Iris pigment epithelial cell (primary cell): ENCODE measurements at places on chromosomes 13 and 19.

DNA sequence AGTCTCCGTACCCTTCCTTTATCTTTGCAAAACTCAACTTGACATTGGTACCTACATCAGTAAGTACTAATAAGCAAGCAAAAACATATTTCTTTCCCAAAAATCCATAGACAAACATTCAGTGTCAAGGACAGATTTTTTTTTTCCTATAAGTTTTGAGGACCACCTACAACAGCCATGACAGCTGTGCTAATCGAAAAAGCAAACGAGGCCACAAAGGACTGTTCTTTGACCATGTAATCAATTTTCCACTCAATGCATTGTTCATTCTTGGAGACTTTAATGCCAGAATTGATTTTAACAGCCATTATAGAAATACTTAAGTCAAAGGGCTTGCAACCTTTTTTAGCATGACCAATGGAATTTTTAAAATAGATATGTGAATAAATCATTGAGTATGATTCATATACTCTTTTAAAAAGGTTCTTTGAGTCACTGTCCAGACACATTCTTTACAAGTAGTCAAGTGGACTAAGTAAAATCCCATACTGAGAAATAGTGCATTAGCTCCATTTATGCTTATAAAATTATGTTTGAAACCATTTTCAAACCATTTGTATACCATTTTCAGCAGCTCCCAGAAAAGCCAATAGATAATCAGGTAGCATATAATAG, 323.9 kb downstream of the MZT1 start:
- DNase-seq, result peak; percentile 36

GRCh38 chr19:37114001-37114400, 35.8 kb downstream of the ZNF420 start:
- DNase-seq, result no peak

- no peak for DNase-seq
Observed at GRCh38 chr19:4991538-4991937, 22.6 kb downstream of the KDM4B start.

DNA sequence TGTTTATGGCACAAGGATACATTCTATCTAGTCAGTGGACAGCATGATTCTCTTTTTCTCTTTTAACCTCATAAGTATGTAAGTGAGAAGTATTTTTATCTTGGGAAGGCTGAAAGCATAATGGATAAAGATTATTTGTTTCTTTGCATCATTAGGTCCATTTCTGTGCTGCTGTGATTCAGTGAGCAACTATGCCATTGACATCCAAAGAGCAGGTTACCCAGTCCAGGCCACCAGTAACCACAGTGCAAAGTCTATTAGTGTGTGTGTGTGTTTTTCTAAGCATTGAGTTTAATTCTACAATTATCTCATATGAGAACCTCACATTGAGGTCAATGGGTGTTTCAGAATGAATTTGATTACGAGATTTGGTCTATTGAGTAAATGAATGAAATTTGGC, 158.8 kb upstream of the DACH1 start:
- DNase-seq, result peak; percentile 11

DNA sequence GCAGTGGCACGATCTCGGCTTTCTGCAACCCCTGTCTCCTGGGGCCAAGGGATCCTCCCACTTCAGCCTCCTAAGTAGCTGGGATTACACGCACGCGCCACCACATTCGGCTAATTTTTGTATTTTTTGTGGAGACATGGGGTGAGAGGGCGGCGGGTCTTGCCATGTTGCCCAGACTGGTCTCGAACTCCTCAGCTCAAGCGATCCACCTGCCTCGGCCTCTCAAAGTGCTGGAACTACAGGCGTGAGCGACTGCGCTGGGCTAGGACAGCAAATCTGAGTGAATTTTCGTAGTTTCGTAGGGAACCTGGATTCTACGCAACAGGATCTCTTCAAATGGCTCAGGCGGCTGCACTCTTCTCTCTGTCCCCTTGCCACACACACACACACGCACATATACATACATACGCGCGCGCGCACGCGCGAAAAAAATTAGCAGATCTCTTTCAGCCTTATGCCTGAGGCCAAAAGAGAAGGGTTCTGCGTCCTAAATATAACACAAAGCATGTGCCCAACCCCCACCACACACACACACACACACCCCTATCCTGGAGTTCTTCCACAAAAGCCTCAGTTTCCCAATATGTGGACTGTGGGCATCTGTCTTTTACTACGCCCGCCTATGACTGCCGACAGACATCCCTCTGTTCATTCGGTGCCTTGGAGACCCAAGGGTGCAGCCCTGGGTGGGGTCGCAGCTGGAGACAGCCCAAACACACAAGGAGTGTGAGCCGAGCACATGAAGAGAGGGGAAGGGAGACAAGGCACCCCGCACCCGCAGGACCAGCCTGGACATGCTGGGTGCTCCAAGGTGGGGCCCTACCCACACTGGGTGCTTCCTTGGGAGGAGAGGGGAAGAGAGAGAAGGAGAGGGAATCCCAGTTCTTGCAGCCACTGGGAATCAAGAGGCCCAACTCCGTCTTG, 616 bp downstream of the PINLYP start:
- DNase-seq, result no peak

DNA sequence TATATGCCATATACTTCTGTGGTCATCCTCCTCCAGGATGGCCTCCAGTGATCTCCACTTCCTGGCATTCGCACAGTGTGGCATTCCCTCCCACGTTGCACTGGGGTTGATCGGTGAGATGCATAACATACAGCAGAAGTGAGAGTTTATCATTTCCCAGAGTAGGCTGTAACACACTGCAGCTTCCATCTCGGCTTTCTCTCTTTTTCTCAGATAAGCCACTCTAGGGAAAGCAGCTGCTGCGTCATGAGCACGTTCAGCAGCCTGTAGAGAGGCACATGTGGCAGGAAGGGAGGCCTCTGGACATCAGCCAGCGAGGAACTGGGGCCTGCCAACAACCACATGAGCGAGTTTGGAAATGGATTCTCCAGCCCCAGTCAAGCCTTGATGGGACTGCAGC, 807.1 kb downstream of the DIAPH3 start:
- peak; percentile 54 for DNase-seq

- DNase-seq, result no peak
Observed at GRCh38 chr19:1765232-1765903, 12.1 kb downstream of the ONECUT3 start.

DNA sequence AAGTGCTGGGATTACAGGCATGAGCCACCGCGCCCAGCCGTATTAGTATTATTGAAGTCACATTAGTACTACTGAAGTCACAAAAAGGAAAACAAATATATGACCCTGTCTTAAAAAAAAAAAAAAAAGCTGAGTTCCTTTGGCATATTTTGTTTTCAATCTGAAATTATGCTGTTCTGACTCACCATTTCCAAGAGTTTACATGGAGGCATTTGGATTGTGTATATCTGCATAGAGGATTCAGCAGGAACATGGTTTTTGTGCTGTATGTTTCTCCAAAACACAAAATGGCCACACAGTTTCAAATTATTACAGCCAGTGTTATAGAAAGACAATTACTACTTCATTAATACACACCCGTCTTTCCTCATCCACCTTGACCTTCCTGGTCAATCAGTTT, 103.5 kb upstream of the TSC22D1 start:
- DNase-seq, result peak; percentile 47

DNA sequence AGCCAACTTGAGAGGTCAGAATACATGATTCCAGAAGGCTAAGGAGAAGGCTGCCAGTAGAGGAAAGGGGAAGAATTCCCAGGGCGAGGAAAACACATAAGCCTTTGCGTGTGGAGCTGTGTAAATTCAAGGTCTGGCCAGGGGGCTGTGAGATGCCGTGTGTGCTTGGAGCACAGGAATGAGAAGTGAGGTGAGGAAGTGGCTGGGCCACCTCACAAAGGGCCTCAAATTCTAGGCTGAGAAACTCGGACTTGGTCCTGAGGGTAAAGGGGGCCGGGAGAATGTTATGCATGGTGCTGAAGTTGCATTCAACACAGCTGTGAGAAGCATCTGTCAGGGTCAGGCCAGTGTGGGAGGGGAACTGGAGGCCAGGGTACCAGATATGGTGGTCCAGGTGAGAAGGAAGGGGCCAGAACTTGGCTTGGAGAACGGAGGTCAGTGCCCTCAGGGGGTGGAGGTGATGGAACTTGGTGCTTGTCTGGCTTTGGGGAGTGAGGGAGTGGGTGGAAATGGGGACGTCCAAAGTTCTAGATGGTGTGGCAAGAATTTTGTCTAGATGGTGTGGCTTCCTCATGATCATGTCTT, 4.9 kb upstream of the ZNF580 start:
- DNase-seq, result no peak

DNA sequence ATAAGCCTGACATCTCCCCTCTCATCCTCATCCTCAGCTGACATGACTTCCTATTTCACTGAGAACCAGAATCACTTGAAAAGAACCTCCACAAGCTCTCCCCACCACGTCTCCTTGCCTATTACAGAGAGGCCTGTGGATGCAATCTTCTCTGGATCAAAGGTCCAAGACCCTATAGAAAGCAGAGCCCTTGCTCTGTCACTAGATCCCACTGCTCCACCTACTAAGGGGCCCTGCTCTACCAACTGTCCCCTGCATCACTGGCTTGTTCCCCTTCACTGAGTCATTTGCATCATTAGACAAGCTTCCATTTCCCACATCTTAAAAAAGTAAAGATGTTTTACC, 40.8 kb downstream of the RCBTB2 start:
- DNase-seq, result no peak

DNA sequence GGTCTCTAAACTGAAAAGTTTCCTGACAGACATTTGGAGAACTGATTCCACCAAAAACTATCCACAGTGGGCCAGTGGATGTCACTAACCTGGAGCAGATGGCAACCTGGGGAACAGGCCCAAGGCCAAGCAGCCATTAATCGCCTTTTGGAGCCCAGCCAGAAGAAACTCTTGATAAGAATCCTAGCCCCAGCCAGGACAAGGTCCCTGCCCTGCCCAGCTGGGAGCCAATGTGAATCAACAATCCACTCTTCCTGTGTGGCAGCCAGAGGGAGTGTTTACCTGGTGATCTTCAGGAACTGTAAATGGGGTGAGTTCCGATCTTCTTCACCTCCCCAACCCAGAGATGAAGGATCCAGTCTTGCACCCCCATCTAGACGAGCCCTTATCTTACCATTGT, 14.5 kb upstream of the IGSF23 start:
- DNase-seq, result no peak

- no peak for DNase-seq
Observed at GRCh38 chr13:59568306-59568705, 595.4 kb downstream of the DIAPH3 start.

GRCh38 chr13:53264751-53265385, 236.3 kb downstream of the OLFM4 start:
- no peak for DNase-seq

DNA sequence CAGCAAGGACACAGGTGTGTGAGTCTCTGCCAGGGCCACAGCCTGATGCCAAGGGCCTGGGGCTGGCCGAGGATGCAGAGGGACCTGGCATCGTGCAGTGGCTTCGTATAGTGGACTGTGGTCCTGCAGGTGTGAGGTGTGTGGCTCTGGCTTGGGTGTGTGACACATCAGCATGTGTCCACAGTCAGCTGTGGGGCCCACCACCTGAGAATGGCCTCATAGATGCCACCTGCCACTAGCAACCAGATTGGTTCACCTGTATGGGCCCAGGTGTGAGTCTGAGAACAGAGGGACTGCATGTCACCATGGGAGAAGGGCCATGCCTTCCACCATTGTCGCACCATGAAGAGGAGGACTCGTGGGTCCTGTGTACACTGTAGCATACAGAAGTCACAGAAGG, 2.4 kb downstream of the PPP1R14A start:
- DNase-seq, result no peak

GRCh38 chr13:42946927-42947326, 45.1 kb downstream of the EPSTI1 start:
- peak; percentile 81 for DNase-seq

GRCh38 chr13:113974304-113975281, 717 bp upstream of the C13orf46 start:
- no peak for DNase-seq

- no peak for DNase-seq
Observed at GRCh38 chr13:99064624-99065234, 86.9 kb upstream of the DOCK9 start.

DNA sequence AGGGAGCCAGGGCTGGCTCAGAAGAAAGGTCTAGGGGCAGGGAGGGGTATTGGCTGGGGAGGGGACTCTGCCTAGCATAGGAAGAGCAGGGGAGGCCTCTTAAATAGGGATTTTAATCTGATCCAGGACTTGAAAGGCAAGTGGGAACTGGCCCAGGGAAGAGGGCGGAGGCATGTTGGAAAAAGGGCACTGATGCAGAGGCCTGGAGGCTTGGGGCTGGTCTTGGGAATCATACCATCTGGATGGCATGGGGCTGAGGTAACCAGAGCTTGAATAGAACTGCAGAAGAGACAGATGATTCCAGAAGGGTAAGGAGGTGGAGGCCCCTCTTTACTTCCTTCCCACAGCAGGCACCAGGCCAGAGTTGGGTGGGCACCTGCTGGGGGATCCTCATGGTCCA, 29.1 kb downstream of the CERS4 start:
- no peak for DNase-seq

DNA sequence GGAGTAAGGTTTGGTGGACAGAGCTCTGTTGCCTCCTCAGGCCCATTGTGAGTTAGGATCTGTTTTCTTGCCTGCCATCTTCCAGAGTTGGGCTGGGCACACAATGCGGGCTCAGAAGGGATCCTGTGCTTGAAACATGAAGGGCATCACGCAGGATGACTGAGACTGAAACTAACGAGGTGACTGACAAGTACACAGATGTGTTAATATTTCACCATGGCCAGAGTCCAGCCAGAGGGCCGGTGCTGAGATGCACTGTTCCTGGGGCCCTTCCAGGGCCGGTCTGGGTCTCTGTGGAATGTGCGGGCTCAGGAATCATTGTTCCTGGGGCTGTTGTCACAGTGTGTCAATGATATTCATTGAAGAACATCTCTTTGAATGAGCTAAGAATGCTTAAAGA, 163.7 kb downstream of the URI1 start:
- DNase-seq, result no peak

GRCh38 chr13:108769213-108770070, 140.0 kb downstream of the MYO16 start:
- peak; percentile 74 for DNase-seq

DNA sequence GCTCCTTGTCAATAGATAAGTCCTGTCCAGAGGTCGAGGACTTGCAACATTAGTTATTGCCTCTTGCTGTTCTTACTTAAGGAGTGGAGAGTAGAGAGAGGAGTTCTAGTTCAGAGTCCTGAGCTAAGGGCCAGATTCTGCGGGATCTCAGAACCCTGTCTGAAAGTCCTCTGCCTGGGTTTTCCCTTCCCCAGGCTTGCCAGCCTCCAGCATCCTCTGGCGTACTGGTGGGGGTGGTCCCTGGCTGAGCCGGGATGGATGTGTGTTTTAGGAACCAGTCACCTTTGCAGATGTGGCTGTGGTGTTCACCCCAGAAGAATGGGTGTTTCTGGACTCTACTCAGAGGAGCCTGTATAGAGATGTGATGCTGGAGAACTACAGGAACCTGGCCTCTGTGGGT, 26.0 kb downstream of the ZNF333 start:
- no peak for DNase-seq
